ENCODE measurements at places on chromosomes 4 and X.

DNA sequence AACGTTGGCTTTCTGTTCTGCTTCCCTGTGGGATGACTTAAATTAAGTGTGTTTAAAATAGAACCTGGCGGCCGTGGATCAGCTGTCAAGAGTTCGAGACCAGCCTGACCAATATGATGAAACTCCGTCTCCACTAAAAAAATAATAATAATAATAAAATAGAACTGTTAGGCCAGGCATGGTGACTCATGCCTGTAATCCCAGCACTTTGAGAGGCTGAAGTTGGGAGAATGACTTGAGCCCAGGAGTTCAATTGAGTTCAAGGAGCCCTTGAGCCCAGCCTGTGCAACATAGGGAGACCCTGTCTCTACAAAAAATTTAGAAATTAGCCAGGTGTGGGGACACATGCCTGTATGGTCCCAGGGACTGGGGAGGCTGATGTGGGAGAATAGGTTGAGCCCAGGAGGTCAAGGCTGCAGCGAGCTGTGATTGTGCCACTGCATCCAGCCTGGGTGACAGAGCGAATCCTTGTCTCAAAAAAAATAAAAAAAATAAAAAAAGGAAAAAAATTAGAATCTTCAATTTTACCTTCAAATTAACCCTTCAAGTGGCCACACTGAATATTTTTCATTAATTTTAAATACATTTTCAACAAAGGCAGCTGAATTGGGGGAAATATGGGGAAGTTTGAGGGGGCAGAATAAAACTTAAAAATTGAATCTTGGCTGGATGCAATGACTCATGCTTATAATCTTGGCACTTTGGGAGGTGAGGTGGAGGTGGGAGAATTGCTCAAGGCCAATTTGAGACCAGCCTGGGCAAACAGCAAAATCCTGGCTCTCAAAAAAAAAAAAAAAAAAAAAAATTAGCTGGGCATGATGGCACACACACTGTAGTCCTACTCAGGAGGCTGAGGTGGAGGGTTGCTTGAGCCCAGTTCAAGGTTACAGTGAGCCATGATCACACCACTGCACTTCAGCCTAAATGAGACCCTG lies 31.8 kb upstream of the HSD17B13 start:
- no peak for DNase-seq

GRCh38 chr4:8727546-8728510 lies 135.3 kb downstream of the CPZ start:
- DNase-seq: no peak

DNA sequence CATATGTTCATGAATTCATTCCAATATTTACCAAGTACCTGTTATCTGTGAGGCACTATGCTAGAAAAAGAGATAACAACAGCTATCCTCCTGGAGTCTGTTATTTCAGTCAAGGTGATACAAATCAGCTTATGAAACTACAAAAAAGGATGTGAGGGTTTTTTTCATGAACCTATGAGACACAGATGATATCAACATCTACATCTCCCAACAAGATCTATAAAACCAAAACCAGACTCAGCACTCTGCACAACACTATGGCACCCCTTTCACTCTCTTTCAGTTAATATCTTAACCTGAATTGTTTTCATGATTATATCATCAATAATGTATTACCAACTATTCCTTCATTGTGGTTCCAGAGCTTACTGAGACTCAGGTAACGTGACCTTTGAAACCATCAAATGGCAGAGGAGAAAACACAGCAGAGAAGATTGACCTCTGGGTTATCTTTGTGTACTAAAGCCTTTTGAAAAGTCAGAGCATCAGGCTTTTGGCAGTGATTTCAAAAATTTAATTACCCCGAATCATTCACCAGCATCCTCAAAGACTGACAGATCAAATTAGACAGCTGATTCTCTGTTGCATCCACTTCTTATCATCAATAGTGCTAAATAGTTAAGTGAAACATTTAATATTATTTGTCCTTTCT lies 244.6 kb upstream of the FTHL17 start:
- DNase-seq: no peak

DNA sequence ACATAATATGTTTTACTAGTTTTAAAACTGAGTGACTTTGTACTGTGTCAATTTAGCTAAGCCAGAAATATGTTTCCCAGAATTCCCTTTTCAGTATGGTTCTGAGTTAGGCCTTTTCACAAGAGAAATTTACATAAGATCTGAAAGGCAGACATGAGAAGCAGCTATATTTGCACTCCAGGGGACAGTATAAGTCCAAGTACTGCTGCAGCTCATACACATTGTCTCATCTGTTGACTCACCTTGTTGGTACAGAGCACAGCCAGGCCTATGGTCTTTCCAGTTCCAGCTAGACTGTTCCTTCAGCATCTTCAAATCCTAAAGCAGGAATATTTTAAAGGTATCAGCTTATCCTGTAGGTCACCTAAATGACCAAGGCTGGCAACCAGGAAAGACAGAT lies 53.5 kb downstream of the BMP3 start:
- DNase-seq: no peak

- no peak for DNase-seq
Observed at GRCh38 chr4:15469402-15470127, at the start of gene CC2D2A. CC2D2A (plus strand) TSS chr4:15469882; CDS start chr4:15475933, 6,051 bp downstream.

DNA sequence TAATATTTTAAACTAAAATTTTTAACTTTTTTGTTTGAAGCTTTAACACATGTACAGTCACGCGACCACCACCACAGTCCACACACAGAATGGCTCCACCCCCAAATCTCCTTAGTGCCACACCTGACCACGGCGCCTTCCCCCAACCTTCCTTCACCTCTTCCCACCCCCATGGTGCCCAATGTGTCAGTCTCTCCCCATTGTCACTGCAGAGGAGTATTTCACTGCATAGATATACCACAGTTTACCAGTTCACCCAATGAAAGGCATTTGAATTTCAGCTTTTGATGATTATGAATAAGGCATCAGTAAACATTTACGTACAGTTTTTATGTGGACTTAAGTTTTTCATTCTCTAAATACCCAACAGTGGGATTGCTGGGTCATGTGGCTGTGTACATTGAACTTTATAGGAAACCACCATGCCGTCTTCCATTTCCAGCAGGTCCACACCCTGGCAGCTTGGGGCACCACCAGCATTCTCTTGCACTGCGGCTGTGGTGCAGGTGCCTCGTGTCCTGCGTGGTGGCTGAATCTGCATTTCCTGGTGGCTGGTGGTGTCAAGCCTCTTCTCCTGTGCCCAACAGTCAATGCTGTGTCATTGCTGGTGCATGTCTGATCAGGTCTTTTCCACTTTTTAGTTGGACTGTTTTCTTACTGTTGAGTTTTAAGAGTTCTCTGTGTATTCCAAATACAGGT lies 49.0 kb downstream of the CPLX1 start:
- DNase-seq: no peak

DNA sequence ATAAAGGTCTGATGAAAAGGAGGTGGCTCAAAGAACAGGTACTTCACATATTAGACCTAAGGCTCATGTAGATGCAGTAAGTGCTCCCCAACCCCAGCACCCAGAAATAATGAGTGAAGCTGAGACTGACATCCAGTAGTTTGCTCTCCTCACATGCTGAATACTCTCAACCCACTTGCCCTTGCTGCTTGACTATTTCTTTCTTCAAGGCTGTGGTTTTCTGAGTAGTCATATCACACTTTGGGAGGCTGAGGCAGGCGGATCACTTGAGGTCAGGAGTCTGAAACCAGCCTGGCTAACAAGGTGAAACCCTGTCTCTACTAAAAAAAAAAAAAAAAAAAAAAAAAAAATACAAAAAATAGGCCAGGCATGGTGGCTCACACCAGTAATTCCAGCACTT lies 51.5 kb upstream of the PRPS1 start:
- no peak for DNase-seq

DNA sequence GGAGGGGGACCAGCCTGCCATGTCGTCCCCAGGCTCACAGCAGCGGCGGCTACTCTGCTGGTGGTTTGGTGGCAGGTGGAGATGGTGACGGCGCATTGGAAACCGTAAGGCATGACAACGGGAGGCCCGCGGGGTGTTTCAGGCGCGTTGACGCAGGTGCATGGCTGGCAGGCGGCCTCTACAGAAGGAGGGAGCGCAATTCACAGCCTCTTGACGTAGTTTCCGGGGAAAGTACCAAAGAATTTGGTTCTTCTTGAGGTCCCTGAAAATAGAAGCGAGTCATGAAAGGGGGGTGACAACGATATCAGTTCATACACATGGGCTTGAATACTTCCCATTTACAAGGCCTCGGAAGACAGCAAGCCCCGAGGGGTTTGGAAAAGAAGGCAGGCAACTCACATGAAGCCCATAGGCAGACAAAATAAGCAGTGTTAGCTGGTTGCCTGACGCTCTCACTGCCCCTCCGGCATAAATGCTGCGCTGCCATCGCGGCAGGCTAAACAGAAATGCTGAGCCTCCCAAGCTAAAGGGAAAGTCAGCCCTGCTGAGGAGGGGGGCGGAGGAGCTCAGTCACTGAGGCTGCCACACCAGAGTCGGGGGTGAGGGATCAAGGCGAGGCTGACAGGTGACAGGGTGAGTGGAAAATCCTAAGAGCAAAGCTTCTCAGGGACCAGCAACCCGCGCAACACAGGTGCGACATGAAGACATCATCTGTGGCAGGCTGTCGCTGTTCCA lies 52.3 kb upstream of the PDLIM3 start:
- peak; percentile 65 for DNase-seq

- DNase-seq: no peak
Observed at GRCh38 chr4:55397520-55398321, 2.0 kb downstream of the TMEM165 start.

- no peak for DNase-seq
Observed at GRCh38 chr4:112031712-112032328, 113.4 kb upstream of the FAM241A start.

DNA sequence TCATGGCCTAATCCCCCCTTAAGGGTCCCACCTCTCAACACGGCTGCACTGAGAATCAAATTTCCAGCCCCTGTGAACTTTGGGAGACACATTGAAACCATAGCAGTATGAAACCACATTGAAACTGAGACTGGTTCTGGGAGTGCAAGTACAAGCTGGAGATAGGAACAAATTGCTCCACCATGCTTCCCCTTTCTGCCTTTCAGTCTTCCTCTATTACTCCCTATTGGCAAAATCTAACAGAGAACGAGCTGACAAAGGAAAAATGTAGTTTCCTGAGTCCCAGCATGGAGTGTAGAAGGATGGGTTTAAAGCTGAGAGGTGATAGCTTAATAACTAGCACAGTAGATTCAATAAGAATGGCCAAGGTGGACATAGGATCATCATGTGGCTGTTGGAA lies 161.7 kb upstream of the RPL34 start:
- no peak for DNase-seq

DNA sequence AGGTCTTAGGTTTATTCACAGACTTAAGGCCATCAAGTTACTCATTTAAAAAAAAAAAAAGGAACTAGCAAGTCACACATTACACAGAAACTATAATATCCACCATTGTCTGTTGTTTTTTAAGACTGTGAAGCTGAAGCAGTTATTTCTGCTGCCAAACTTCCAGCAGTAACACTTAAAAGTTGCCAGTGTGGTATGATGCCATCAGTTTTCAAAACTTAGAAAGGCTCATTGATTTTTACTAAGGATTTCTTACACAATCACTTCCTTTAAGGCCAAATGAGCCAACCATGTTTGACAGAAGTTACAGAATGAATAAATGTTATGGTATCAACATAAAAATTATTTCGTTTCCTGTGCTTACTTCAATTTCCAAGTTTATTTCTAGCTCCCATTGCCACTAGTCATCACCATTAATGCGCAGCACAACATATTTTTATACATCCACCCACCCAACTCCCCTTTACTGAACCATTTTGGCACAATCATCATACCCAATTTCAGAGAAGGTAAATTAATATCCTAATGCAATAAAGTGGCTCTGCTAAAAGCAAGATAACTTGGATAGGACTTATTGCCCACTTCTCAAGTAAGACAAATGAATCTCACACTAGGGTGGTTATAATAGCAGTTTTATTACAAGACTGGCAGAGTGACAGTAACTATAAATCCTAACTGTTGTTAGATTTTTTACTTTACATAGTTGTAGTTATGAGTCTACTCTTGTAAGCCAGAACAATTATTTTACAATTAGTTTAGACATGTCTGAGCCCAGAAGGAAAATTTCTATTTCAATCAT lies 13.1 kb downstream of the PDGFC start:
- no peak for DNase-seq

DNA sequence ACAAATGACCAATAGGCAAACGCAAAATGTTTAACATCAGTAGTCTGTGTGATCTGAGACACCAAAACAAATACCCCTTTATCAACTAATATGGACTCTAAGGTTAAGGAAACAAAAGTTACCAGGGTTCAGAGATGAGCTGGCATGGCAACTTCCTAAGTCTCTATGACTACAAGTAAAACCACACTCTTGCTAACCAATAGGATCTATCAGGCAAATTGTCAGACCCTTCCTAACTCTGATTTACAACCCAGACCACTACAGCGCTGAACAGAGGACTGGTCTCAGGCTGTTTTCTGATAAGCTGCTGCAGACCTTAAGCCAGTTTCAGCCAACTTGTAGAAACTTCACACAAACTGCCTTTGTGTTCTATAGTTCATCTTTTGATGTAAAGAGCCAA lies 608.0 kb downstream of the TLL1 start:
- no peak for DNase-seq

DNA sequence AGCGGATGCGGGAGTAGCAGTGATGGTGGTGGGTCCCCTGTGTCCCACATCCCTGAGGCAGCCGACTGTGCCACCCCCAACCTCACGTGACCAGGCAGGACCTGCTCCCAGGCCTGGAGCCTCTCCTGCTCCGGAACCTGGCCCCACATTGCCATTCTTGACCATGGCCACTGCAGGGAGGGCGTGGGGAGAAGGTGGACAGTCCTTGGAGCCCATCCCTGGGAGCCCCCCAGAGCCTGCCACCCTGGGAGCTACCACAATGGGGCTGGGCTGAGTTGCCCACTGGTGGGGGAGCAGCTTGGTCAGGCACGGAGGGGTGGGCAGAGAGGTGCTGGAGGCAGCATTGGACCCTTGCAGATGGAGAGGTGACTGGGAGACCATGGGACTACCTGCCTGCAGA lies 36.8 kb downstream of the TMPRSS11A start:
- no peak for DNase-seq

DNA sequence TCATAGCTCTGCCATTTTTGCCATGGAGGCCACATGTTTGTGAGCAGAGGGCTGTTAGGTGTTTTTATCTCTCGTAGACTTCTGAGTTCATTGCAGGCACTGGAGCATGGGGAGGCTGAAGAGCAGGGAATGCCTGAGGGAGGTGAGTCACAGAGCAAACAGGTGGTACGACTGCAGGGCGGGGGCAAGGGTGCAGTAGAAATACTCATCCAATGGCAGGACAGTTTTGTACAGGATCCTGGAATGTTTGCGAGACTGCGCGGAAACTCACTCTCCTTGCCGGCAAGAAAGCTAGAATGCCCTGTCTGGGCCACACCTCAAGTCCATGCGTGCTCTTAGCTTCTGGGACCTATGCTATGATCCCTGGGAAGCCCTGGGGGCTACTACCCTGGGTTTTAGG lies 20.0 kb upstream of the VCX2 start:
- DNase-seq: no peak

GRCh38 chr4:41598580-41598979 lies 60.6 kb downstream of the LIMCH1 start:
- DNase-seq: no peak

Data from stimulated activated CD4-positive, alpha-beta T cell treated with anti-CD3 and anti-CD28 coated beads, Interleukin-4, amount 100 ng/mL, for 48 hours (primary cell).